ENCODE measurements at places on chromosomes 4 and X.

GRCh38 chr4:186701273-186701672 is 22.4 kb downstream of the FAT1 start:
- DNase-seq = no peak

- no peak for DNase-seq
These were observed 120.6 kb upstream of the TBC1D9 start for GRCh38 chr4:140876615-140877364.

DNA sequence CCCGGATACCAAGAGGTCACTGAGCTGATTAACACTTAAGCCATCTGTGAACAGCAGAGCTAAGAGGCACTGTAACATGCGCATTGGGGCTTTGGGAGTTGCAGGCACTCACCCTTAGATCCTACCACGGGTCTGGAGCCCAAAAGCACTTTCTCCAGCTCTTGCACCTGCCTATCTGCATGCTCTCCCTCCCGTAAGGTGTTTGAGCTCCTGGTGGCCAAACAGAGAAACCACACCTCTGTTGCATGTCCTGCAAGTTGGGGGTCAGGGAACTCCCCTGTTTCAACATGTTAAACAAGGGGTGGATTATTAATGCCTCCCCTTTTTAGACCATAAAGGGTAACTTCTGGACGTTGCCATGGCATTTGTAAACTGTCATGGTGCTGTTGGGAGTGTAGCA is 49.8 kb downstream of the GYPA start:
- DNase-seq = no peak

GRCh38 chr4:1509366-1509765 is 103.1 kb upstream of the NKX1-1 start:
- DNase-seq = no peak

DNA sequence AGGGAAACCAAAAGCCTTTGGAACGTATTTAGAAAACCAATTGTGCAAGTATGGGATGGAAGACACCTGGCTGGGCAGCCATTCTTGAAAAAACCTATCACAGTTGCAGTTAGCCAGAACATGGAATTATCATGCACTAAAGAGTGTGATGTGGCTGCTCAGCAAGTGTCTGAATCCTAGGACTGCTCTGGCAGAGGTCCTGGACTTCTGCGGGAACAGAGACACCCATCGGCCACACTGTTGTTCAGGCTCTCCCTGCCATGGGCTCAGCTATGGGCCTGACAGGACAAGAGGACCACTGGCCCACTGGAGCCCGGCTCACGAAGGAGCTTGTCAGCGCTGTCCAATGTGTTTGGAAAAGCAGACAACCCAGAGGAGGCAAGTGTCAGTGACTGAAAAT is 115.7 kb upstream of the GPC4 start:
- DNase-seq = no peak

DNA sequence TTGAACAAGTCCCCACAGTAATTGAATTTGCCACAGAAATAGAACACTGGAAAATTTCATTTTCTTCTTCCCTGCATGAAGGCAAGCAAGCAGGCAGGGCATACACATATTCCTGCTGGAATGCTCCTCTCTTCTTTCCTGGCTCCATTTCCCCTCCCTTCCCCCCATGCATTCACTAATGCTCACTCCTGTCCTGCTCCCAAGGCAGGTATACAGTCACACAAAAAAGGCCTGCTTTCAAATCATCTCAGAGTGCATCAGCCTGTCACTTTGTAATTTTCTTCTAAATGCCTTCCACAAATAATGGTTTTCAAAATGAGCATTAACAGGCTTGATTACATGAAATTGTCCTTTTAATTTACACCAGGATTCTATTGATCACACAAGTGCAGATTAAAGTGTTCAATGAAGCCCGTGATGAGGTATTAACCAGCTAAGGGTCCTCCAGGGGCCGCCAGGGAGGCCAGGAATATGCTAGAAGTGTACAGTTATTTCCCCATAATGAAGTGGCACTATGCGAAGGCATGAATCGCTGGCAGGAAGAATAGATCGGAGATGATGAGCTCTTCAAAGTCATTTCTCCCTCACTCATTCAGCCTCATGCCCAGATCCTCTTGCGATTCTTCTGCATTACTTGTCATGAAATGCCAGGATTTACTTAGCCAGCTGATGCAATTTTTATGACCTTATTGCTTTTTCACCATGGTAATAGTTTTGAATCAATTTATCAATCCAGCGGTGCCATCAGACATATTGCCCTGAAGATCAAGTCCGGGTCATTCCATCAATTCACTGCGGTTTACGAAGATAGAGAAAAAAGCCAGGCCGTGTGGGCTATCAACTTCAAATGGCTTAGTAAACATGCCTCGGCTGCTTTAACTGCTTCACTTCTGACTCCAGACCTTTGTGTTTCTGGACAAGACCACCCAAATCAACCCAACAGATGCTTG is 243.5 kb downstream of the GPAT3 start:
- DNase-seq = no peak

- no peak for DNase-seq
These were observed 38.6 kb upstream of the MSMO1 start for GRCh38 chr4:165288639-165289422.

- DNase-seq = peak; percentile 2
These were observed 2.9 kb downstream of the EDA start for GRCh38 chrX:69618803-69619202.

DNA sequence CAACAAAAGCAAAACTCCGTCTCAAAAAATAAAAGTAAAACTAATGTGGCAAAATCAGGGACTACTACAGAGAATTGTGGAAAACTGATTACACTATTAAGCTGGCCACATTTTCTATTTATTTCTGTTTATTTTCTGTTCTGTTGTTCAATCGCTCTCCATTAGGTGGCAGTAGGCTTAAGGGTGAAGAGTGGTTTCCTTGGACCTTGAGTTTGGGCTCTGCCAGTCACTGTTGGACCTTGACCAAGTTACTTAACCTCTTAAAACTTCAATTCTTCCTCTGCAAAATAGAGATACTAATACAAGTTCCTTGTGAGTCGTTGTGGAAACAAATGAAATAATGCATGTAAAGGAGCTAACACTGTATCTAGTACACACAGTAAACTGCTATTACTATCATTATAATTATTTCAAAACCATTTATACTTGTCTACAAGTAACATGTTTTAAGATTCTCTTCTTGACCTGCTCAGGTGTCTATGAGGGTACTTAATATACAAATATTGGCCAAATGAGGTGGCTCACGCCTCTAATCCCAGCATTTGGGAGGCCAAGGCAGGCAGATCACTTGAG is 15.2 kb downstream of the HSD17B11 start:
- DNase-seq = peak; percentile 4

DNA sequence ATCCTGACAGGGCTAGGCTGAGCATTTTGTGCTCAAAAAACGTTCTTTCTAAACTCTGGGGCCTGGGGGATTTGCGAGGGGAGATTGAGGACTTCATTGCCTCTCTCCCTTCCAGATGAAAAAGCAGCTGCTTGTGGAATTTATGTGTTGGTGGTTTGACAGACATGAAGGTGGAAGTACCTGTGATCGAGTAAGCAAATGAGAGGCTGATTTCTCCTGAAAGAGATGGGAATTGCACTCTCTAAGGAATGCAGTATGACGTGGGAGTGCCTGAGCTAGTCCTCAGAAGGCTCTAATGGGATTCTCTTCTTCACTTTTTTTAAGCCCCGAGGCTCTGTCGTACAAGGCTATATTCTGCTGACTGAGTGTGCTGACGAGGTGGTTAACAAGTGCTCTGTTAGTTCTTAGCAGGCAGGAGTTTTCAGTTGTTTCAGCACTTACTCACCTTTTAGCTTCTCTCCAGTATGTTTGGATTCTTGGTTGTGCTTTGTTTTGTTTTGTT is 426.8 kb upstream of the CNKSR2 start:
- no peak for DNase-seq

GRCh38 chrX:68732906-68733493 is 85.5 kb downstream of the STARD8 start:
- DNase-seq = peak; percentile 55

DNA sequence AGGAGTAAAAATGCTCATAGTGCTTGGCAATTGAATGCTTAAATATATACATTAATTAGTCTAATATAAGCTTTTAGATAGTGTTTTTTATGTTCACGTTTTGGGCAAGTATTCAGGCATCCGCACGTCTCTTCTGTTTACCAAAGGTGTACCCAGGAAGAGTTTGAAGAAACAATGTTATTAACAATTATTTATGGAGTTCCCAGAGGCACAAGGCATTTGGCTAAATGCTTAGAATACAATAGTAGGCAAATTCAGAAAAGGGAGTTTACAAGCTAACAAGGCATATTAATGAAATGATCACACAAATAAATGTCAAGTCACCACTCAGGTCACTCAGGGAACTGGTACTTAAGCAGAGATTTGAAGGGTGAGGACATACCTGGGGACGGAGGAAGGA is 294.8 kb downstream of the TENM3 start:
- no peak for DNase-seq

All from NCI-H1436 (cell line).